ENCODE measurements at places on chromosomes 6 and 20.

GRCh38 chr20:35726842-35727711 lies 15.0 kb downstream of the RBM39 start:
- no peak for DNase-seq

DNA sequence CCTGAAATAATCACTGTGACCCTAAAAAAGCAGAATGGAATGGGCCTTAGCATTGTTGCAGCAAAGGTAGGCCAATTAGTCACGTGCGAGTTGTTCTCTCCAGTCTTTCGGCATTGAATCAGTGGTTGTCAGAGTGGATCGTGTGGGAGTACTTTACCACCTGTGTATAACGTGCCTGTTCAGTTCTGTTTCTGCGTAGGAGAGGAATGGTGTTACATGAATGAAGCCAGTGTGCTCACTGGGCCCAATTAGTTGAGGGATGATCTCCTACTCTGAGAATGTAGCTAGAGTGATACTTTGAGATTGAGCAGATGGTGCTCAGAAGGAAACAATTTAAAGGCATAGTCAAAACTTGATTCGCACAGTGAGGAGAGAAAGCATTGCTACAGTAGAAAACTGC lies 72.4 kb upstream of the KIF25 start:
- no peak for DNase-seq

GRCh38 chr20:3734111-3734843 lies 1.8 kb downstream of the HSPA12B start:
- no peak for DNase-seq

DNA sequence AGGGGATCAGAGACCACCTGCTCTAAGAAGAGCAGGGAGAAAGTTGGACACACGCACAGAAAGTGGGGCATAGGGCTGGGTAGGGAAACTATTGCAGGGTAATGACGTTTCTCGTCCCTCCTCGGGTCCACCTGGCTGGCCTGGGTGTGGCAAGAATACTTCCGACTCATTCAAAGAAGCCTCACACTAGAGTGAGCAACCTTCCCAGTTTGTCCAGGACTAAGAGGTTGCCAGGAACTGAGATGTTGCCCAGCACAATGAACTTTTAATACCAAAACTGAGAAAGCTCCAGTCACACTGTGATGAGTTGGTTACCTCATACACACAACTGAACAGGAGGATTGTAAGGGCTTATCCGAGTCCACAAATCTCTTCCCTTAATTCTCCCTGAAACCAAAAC lies 74.5 kb upstream of the ADGRF1 start:
- no peak for DNase-seq

GRCh38 chr20:50928469-50928868 lies 2.8 kb downstream of the ADNP start:
- DNase-seq, result no peak

DNA sequence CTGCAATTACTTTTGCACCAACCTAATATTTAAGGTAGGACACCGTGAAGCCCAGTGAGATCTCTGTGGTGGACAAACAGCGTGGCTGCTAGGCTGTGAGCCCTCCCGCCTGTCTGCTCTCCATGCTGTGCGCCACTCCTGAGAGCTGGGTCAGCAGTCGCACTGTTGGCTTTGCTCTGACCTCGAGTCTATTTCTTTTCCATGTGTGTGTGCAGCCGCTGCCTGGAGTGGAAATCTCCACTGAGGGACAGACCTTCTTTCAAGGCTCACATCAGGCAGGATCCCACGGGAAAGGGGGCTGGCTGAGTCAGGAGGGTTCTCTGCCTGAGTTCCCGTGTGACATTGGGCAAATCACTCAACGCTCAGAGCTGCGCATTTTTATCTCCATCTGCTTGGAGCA lies 27.1 kb downstream of the RIPOR3 start:
- no peak for DNase-seq

DNA sequence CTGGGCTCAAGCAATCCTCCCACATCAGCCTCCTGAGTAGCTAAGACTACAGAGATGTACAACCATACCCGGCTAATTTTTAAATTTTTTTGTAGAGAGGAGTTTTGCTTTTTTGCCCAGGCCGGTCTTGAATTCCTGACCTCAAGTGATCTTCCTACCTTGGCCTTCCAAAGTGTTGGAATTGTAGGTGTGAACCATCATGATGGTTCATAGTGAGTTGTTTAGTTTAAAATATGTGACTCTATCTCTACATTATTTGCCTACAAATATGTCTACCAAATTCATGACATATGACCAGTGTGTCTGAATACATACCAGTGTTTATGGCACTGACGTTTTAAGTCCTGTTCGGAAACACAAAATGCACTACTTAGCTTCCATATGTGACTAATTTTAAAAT lies 154.9 kb downstream of the GMPR start:
- no peak for DNase-seq

- no peak for DNase-seq
Observed at GRCh38 chr20:53792946-53793536, 199.4 kb upstream of the ZNF217 start.

- no peak for DNase-seq
Observed at GRCh38 chr20:18986895-18987580, 173.5 kb downstream of the SCP2D1 start.

- DNase-seq, result no peak
Observed at GRCh38 chr6:16694781-16695578, 66.3 kb downstream of the ATXN1 start.

- no peak for DNase-seq
Observed at GRCh38 chr6:148311966-148312669, 30.5 kb upstream of the SASH1 start.

GRCh38 chr20:3174442-3175261 lies 1.3 kb upstream of the LZTS3 start:
- no peak for DNase-seq

DNA sequence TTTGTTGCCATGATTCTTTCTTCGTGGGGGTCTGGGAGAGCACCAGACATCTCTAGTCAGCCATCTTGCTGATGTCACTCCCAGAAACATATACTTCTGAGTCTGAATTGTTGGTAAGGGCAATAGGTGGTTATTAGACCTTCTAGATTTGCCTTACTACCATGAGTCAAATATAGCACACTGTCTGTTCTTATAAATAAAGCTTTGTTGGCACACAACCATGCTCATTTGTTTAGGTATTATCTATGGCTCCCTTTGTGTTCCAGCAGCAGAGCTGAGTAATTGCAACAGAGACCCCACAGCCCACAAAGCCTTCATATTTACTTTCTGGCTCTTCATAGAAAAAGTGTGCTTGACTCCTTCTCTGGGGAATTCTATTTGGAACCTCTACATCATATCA lies 62.9 kb downstream of the CDH26 start:
- no peak for DNase-seq
